Suprapubic skin (tissue), 4 donors: ENCODE measurements at places on chromosomes 11 and 22.

GRCh38 chr11:117144477-117145392 is 648 bp downstream of the PAFAH1B2 start:
- peak; percentile 72 for DNase-seq

- no peak for DNase-seq
These were observed 2.4 kb upstream of the PPFIBP2 start for GRCh38 chr11:7511401-7511800.

GRCh38 chr11:87127101-87127500 is 89.4 kb downstream of the TMEM135 start:
- DNase-seq = no peak

DNA sequence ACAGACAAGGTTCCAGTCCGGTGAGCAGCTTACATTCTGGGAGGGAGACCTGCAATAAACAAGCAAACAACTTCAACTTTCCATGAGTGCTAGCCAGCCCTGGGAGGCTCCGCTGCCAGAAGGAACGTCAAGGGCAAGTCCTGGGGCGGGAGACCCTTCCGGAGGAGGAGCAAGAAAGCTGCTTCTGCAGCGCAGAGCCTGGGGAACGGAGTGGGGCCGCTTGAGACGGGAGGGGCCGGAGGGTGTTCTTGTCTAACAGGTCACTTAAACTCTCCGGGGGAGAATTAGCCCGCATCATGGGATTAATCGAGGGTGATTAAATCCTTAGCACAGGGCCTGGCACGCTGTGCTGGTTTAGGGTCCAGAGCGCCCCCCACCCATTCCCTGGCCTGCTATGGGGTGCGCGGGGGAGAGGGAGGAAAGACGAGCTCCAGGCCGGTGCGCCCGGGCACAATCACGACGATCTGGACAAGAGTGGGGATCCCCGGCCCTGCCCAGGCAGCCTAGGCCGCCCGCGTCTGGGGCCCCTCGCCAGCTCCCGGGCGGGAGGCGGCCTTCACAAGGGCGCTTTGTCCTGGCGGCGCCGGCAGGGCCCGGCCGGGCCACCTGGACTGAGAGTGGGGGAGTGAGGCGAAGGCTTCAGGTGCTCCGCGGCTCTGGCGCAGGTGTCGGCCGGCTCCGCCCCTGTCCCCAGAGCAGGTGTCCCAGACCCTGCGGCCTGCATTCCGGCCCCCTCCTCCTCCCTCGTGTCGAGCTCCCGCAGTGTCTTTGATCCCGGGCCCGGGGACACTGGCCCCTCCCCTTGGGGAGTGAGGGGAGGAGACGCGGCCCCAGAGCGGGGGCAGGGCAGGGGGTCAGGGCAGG is 663 bp upstream of the LARGE2 start:
- no peak for DNase-seq

DNA sequence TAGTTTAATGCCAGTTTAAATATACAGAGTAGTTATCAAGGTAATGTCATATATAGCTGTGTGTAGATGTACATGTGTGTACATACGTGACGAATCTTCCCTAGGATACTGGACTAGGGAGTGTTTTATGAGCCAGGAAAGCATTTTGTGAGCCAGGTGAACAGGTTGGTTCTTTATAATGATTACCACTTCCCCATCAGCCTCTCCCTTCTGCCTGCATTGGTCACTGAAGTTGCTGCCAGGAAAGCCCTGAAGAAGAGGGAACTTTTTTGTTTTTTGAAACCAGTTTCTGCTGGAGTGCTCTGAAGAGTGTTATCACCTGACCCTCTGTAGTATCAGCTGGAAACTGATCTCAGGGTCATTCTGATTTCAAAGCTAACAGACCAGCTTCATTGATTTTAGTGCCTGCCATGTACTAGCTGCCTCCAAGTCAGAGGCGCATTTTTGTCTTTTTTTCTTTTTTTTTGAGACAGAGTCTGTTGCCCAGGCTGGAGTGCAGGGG is 14.2 kb upstream of the ST14 start:
- no peak for DNase-seq

GRCh38 chr11:117097389-117098268 is 599 bp downstream of the SIK3 start:
- peak; percentile 83 for DNase-seq

- DNase-seq = no peak
These were observed 1.1 kb upstream of the CD81 start for GRCh38 chr11:2375964-2376551.

- no peak for DNase-seq
These were observed 632.3 kb upstream of the CCDC90B start for GRCh38 chr11:83918476-83918875.

GRCh38 chr11:113317339-113317738 is 3.0 kb downstream of the TTC12 start:
- DNase-seq = no peak

- DNase-seq = no peak
These were observed 20.2 kb downstream of the SSH3 start for GRCh38 chr11:67323526-67323925.

DNA sequence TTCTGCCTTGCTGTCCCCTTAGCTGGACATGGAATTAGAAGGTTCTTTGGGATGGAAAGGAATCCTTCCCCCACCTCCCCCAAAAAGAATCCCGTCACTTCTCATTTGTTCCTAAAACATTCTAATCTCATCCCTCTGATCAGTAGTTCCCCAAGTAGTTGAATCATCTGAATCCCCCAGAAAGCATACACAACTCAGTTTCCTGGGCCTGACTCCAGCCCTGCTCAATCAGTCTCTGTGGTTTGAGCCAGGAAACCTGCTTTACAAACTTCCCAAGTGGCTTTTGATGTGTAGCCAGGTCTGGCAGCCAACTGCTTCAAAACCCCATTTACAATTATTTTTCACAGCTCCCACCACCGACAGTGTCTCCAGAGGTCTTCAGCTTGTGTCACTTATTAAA is 20.2 kb downstream of the C22orf31 start:
- no peak for DNase-seq

GRCh38 chr11:44687388-44687787 is 39.4 kb upstream of the TSPAN18 start:
- no peak for DNase-seq

- no peak for DNase-seq
These were observed 11.3 kb downstream of the FJX1 start for GRCh38 chr11:35629511-35629910.

DNA sequence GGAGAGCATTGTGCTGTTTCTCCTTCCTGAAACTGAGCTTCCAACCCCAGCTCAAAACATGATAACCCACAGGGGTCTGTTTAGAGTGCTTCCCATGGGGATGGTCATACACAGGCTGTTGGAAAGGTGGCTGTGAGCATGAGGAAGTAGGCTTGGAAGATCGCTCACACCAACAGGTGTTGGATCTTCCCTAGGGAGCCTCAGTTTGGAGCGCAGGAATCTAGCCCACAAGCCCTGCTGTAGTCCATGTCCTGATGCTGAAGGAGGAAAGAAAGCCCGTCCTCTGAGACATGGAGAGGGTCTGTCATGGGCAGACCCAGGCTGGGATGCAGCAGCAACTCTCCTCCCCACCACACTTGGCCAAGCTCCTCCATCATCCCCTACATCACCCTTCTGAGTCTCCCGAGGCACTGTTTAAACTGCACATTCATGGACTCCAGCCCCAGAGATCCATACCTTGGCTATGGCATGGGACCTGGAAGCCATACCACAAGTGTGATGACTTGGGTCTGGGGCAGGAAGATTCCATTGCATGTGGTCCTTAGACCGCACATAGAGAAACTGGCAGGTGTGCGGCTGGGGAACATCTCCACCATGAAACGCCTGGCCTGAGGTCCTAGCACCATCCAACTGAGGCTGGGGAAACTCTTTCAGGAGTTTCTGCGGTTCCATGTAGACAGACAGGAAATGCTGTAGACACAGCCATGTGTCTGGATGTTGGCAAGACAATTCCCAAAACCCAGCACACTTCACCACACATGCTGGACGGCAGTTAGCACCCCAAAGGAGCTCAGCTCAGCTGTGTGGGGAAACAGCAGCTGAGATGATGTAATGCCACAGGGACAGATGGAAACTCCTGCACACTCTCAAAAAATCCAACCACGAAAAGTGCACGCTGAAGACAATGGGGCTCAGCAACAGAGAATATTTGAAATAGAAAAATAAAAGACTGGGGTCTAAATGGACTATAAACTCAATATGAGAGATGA is 27.6 kb upstream of the TTC12 start:
- DNase-seq = no peak

DNA sequence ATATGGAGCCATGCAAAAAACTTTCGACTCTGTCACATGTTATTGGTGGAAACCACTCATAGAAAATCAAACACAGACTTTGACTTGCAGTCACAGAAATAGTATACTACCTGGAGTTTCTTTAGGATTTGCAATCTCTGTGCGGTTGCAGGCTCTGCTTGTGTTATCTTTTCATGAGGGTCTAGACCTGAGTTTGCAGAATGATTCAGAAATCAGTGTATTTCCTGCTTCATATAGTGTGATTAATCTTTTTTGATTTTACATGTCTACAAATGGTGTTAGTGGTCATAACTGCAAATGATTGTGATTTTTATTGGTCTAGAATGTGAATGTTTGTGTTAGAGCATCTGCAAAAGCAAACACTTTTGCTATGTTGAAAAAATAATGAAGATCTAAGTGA is 690.2 kb downstream of the NTM start:
- DNase-seq = no peak

DNA sequence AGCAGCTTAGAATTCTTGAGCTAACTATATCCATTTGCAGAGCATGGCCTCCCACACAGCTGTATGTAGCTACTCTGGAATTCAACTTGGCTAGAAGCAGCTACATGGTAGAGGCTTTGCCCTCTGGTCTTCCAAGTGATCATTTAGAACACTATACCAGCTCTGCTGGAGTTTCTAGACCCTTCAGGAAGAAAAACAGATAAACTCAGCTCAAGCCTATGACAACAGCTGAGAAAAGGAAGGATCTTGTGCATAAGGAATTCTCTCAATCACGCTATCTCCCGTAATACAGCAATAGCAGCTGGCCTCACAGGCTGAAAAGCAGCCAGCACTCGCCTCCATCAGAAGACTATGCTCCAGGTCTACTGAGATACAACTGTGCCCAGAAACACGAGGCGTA is 50.6 kb upstream of the APOA1 start:
- no peak for DNase-seq

DNA sequence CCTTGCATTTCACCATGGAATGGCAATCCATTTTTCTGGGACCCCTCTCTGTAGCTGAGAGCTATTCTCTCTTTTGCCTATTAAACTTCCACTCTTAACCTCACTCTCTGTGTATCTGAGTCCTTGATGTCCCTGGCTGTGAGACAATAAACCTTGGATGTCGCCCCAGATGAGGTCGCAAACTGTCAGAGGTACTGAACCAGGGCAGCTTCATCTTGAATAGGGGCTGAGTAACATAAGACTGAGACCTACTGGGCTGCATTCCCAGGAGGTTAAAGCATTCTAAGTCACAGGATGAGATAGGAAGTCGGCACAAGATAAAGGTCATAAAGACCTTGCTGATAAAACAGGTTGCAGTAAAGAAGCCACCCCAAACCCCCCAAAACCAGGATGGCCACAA is 68.0 kb downstream of the RSF1 start:
- no peak for DNase-seq

GRCh38 chr11:101797335-101797734 is 117.5 kb upstream of the CEP126 start:
- no peak for DNase-seq

DNA sequence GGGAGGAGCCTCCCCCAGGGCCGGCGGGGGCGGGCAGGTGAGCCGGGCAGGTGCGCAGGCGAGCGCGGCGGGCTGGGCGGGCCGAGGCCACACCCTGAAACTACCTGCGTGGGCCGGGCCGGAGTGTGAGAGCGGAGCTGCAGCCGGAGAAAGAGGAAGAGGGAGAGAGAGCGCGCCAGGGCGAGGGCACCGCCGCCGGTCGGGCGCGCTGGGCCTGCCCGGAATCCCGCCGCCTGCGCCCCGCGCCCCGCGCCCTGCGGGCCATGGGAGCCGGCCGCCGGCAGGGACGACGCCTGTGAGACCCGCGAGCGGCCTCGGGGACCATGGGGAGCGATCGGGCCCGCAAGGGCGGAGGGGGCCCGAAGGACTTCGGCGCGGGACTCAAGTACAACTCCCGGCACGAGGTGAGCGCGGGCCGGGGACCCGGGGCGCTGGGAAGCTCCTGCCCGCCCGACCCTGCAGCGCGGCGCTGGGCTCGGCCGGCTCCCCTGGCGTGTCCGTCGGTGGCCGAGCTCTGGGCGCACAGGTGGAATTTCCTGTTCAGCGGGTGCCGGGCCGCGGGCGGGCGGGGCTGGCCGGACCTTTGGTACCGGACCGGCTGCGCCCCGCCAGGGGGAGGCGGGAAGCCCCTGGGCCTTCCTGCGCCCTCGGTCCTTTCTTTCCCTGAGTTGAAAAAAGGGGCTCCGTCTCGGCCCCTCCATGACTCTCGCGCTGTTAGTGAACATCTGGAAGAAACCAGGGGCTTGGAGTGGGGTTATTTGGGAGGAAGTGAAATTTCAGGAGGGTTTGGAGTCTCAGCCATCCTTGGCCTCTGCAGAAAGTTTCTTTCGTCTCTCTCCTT is at the start of gene ST14:
TSS of gene ST14 (plus strand) at position 126 of the 841 bp plus-strand sequence. CDS start at position 324, 198 bp downstream.
- DNase-seq = no peak

DNA sequence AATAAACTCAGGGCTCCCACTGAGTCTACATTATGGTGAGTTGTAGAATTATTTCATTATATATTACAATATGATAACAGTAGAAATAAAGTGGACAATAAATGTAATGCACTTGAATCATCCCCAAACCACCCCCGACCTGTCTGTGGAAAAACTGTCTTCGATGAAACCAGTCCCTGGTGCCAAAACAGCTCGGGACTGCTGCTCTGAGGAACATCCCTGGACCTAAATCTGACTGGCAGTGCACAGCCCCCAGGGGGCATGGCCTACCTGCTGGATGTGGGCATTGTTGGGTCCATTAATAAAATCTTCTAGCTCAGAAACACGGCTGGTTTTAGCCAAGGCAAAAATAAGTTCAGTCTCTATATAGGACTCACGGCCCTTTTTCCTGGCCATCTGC is 29.3 kb upstream of the SLC25A1 start:
- peak; percentile 29 for DNase-seq

DNA sequence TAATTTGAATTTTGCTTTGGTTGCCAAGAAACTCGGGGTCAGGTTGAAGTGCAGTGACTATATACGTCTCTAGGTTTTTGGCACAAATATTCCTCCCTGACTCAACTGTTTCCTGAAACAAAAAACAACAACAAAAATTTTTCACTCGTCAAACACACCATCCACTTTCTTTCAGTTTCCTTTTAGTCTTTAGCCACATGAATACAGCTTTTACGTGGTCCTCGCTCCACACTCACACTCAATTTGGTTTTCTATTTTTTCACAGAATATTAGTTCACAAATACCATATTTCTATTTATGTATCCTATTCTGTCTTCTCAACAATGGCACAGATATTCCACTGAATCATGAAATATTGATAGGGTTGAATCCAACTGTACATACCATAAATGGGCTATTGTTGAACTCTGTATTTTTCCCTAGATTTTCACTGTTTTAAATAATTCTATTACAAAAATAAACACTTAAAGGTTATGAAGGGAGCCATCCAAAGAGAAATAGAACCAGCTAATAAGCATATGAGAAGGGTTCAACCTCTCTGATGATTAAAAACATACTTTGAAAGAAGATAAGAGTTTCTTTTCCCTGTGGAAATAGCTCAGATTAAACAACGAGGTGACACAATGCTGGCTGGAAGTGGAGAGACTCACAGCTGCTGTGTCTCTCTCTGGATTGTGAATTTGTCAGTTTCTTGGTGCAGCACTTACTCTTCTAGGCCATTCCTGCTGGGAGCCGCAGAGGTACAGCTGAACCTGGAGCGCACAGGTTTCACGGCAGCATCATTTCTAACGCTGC is 5.1 kb upstream of the FBLN1 start:
- DNase-seq = no peak
